Prostate gland (tissue), 2 donors: ENCODE measurements at places on chromosomes 3 and 15. TPM values are rescaled to one million over a fixed set of nuclear protein-coding genes. Genes with fewer than 3 reads are reported as not detected.

DNA sequence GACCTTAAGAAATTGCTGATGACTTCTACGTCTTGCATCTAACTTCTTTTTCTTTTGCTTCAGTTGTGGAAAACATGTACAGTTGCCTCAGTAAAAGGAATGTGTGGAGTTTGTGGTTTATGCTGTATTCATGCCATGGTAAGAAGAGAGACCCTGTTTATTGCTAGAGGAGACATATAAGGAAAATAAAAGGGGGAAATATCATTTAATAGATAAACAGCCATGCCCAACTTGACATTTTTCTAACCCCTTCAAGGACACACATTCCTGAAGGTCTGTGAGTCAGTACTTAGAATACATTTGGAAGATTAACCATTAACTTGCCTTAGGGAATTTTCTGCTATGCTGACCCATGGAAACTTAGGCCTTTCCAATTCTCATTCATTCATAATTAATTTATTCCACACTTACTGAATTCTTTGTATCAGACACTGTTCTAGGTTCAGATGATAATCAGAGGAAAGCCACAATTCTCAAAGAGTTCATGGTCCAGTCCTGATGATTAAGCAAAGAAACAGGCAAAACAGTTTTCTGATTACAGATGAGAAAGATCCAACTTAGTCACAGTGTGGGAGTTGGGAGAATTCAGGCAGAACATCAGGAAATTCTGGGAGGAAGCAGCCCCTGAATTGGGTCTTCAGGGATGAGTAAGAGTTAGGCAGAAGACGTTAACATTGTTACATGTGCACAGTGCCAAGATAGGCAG is 329.8 kb upstream of the RASGRP1 start:
- no peaks in the 10 kb centered on the region for H3K27me3 ChIP-seq
- peaks cover 3% of the 10 kb centered on the region for H3K4me1 ChIP-seq
- no peak overlapping the region for H3K27ac ChIP-seq
- no peak for DNase-seq
- H3K36me3 ChIP-seq = no peaks in the 10 kb centered on the region

GRCh38 chr3:180180795-180181194 is 144.1 kb upstream of the PEX5L start:
- no peak overlapping the region for H3K4me3 ChIP-seq
- H3K27me3 ChIP-seq = no peaks in the 10 kb centered on the region
- H3K36me3 ChIP-seq = no peaks in the 10 kb centered on the region
- H3K27ac ChIP-seq = no peak overlapping the region
- DNase-seq = no peak

GRCh38 chr3:192212335-192212734 is 515.0 kb downstream of the FGF12 start:
- no peak for DNase-seq
- H3K27me3 ChIP-seq = no peaks in the 10 kb centered on the region
- H3K27ac ChIP-seq = no peak overlapping the region
- no peaks in the 10 kb centered on the region for H3K4me1 ChIP-seq
- H3K4me3 ChIP-seq = no peak overlapping the region

IGF2BP2 gene
- 8.8 TPM for total RNA-seq

EIF2A gene
- 141 TPM for total RNA-seq

GRCh38 chr3:186149319-186149960 is 40.6 kb upstream of the ETV5 start:
- no peaks in the 10 kb centered on the region for H3K4me1 ChIP-seq
- H3K36me3 ChIP-seq = no peaks in the 10 kb centered on the region
- H3K27me3 ChIP-seq = no peaks in the 10 kb centered on the region
- H3K4me3 ChIP-seq = no peak overlapping the region
- no peak for DNase-seq
- H3K27ac ChIP-seq = no peak overlapping the region

- no peaks in the 10 kb centered on the region for H3K4me1 ChIP-seq
- H3K27me3 ChIP-seq = no peaks in the 10 kb centered on the region
- no peak overlapping the region for H3K27ac ChIP-seq
- H3K36me3 ChIP-seq = no peaks in the 10 kb centered on the region
Observed at GRCh38 chr3:22284559-22284958, 533.5 kb upstream of the ZNF385D start.

TM4SF1 gene
- 92.0 TPM for total RNA-seq
